Activated effector memory CD4-positive, alpha-beta T cell treated with Interleukin-2 at 50 U/mL for 16 hours (primary cell): ENCODE measurements at places on chromosomes 1 and 21.

DNA sequence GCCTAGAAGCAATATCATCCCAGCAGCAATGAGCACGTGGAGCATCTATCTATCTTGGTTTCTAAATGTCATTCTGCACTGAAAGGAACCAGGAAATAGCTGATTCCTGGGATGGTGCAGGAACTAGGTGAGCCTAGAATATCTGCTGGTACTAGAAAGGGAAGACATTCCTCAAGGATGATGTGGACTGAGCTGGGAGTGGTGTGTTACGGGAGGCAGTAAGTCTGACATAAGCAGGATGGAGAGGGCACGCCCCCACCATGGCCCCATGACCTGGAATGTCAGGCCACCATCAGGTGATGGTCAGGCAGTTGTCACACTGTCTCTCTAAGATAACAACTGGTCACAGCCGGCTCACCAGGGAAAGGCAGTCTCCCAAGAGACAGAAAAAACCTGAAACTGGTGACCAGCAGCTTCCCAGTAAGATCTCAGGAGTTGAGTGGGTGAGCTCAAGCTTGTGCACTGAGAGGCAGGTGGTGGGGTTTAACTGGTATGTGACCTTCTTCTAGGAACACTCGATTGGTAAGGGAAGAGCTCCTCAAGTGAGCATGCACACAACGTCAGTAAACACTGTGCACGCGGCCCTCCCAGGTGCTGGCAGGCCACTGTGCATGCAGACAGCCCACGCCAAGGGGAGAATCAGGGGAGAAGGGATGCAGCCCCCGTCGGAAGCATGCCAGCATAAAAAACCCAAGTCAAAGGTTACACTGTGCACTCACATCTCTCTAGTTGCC is 148.7 kb downstream of the ADSS2 start:
- no peak for DNase-seq

- no peak for DNase-seq
Observed at GRCh38 chr1:214708321-214708955, 105.4 kb downstream of the CENPF start.

GRCh38 chr1:68917456-68917855 is 420.6 kb upstream of the DEPDC1 start:
- no peak for DNase-seq

GRCh38 chr1:8473121-8473875 is 155.4 kb downstream of the SLC45A1 start:
- DNase-seq: no peak

- no peak for DNase-seq
Observed at GRCh38 chr21:44319407-44320065, 19.7 kb downstream of the CFAP410 start.

DNA sequence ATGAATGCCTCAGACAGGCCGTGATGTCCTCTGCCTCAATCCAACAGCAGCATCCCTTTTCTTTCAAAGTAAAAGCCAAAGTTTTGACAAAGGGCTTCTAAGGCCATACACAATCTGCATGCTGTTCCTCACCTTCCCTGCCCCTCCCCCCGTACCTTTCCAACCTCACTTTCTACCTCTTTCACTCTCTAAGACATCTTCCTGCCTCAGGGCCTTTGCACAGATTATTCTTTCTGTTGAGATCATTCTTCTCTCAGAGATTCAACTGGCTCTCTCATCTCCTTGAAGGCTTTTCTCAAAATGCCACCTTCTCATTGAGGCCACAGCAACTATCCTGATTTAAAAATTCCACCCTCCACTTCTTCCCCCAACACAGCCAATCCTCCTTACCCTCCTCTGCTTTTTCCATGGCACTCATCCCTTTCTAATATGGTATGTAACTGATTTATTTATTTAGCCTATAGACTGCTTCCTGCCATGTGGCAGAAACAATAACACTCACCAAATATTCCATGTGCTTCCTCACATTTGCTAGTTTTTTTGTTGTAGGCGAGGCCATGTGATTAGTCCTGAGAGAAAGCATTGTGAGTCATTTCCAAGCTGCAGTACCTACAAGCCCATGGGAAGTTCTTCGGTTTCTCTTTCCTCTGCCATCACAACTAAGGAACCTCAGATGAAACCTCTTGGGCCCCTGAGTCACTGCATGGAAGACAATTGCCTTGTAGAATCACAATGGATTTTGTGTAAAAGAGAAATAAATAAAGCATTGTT is 58.7 kb upstream of the GADD45A start:
- DNase-seq: no peak

- DNase-seq: no peak
Observed at GRCh38 chr21:15063814-15064575, 805 bp downstream of the NRIP1 start.

- peak; percentile 22 for DNase-seq
Observed at GRCh38 chr1:119141020-119141424, 569 bp upstream of the WARS2 start.

GRCh38 chr1:114238053-114238452 is 84.4 kb upstream of the SYT6 start:
- DNase-seq: no peak

DNA sequence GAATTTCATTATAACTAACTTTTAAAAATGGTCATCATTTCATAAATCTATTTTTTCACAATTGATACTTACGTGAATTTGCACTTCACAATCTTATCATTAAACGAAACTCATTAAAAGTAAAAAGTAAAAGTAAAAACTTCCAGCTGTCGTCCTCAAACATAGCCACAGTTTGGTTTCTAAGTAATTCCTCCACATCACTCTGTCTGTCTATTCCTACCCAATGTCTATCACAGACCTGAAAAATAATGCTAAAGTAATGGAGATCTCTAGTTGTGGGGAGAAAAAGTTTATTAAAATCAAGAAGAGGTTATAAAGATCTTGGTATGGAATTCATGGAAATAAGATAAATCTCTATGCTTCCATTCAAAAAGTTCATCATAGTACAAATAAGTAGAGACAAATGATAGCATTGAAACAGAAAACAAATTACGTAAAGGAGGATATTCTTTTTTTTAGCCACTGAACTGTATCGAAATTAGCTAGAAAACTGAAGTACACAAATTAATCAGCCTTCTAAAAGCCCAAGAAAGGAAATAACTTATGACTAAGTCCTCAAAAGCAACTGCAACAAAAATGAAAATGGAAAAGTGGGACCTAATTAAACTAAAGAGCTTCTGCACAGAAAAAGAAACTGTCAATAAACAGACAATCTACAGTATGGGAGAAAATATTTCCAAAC is 148.6 kb downstream of the TIAM1 start:
- no peak for DNase-seq

- DNase-seq: no peak
Observed at GRCh38 chr1:113210248-113210647, 137.2 kb downstream of the LRIG2 start.

DNA sequence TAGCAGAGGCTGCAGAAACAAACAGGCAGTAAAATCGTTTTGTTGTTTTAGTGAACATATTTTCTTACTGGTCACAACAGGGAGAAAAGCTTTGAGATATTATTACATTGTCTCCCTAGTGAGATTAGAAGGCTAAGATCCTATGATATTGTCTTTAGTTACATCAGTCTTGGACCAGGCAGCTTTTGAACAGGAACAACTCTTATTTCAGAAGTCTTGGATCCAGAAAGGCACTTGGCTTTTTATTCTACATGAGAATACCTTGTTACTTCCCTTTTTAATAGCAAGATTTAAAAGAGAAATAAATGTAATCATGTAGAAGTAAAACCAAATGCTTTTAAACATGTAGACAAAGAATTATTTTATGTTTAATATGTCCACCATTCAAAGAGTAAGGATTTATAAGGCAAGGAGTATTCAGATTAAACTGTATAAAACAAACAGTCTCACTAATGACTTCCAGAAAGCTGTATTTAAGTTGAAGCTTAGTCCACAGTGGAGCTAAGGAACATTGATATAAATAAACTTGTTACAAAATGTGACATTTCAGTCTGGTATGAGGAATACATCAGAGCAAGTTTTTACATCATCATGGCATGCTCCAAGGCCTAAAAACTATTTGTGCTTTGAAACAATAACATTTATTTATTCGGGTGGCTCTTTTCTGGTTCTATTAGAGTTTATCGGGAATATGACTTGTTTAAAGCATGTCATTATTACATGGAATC is 72.2 kb downstream of the PHTF1 start:
- no peak for DNase-seq

- no peak for DNase-seq
Observed at GRCh38 chr1:28302247-28302646, 26.6 kb upstream of the MED18 start.

- no peak for DNase-seq
Observed at GRCh38 chr1:244874974-244875579, 10.7 kb upstream of the HNRNPU start.

DNA sequence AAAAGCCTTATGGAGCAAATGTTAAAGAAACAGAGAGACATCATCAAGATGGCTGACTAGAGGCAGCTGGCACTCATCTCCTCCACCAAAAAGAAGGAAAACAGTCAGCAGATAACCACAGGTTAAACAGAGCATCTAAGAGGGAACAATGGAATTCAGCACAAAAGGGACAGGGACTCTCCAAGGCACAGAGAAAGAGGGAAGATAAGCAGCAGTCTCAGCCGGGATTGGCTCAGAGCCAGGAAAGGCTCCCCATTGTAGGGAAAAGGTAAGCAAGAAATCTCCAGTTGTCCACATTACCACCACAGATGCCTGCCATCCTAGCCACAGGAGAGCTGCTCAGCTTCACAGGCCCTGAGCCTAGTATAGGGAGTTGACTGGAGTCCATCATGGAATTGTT is 605.5 kb downstream of the SMYD3 start:
- DNase-seq: no peak

GRCh38 chr1:10901091-10901890 is 104.8 kb upstream of the CASZ1 start:
- DNase-seq: no peak

GRCh38 chr1:234212764-234213657 is 160.2 kb upstream of the COA6 start:
- DNase-seq: no peak

- no peak for DNase-seq
Observed at GRCh38 chr1:172777767-172778166, 118.9 kb downstream of the FASLG start.

GRCh38 chr1:227356620-227357146 is 38.4 kb upstream of the CDC42BPA start:
- DNase-seq: no peak

DNA sequence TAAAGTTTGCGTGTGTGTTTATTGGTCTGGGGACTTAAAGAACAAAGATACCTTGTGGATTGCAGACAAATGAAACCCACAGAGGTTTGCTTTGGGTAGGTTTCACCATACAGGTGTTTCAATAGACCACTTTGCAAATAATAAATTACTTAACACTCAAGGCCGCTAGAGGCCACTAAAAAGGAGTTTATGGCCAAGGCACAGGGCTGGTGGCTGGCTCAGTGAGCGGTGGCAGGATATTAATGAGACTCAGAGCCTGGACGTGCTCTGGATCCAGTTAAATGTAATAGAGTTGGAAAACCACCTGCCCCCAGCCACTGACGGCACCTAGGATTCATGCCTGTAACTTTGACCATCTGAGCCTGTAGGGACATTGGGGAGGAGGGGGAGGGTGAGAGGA is 44.5 kb downstream of the LRRC38 start:
- DNase-seq: no peak

DNA sequence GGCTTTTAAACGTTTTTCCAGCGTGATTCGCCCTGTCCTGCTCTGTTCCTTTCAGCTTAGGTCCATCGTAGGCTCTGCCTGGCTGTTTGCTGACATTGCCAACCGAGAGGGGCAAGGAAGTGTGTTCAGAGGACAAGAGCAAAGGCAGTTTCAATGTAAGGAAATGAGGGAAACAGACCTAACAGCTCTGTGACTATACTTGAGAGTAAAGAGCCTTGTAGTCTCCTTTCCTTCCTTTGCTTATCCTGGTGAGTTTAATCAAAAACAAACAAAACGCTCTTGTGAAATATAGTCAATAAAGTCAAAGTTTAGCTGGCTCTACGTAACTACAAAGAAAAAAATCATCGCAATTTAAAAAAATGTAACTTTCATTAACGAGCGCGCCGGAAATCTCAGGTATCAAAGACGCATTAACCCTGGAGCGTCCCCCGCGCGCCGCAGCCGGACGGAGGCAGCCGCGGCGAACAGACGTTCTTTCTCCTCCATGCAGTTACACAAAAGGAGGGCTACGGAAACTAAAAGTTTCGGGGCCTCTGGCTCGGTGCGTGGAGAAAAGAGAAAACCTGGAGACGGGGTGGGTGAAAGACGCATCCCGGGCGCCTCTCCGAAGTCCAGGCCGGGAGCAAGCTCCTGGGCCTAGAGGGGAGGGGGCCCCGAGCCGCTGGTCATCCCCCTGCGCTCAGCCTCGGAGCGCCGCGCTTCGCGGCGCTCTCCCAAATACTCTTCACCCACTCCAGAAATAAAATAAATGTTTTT is 617 bp upstream of the ADGRL2 start:
- no peak for DNase-seq

- no peak for DNase-seq
Observed at GRCh38 chr1:175548774-175549173, 194.6 kb downstream of the TNR start.

GRCh38 chr1:182889997-182890396 is 50.9 kb downstream of the DHX9 start:
- DNase-seq: no peak

- DNase-seq: no peak
Observed at GRCh38 chr1:236733653-236734052, 47.4 kb downstream of the ACTN2 start.

DNA sequence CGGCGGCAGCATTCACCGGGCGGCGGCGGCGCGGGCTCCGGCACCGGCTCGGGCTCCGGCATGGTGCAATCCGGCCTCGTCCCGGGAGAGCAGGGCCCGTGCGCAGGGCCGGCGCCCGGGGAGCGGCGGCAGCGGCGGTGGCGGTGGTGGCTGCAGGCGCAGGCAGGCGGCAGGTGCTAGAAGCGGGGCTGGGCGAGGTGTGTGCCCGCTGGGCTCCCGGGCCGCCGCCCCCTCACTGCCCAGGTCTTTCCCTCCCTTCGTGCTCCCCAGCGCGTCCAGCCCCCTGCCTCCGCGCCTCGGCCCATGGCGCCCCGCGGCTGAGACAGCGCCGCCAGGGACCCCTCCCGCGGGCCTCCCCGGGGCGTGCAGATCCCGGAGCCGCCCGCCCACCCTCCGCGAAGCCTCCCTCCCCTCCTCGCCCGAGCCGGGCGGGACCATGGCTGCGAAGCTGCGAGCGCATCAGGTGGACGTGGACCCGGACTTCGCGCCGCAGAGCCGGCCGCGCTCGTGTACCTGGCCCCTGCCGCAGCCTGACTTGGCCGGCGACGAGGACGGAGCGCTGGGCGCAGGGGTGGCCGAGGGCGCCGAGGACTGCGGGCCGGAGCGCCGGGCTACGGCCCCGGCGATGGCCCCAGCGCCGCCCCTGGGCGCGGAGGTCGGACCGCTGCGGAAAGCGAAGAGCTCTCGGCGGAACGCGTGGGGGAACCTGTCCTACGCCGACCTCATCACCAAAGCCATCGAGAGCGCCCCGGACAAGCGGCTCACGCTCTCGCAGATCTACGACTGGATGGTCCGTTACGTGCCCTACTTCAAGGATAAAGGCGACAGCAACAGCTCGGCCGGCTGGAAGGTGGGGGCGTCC is 492 bp downstream of the FOXO6 start:
- no peak for DNase-seq

- no peak for DNase-seq
Observed at GRCh38 chr1:180946541-180947498, 34.1 kb downstream of the KIAA1614 start.
